ENCODE measurements at places on chromosomes 7 and 10.

DNA sequence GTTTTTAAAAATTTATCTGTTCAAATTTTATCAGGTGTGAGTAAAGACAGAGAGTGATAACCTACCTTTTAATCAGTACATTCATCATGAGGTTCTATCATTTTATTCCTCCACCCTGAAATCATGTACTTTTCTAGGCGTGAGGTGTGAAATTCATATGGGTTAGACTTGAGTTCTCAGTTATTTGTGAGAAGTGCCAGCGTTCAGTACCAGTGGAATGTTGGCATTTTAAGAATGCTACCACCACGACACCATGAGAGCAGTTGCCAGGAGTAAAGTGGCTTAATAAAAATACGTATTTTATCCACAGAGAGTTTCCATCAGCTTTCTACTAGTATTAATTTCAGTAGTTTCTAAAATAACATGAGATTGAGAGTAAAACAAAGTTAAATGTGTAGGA, 104.1 kb upstream of the FERD3L start:
- no peak for DNase-seq

DNA sequence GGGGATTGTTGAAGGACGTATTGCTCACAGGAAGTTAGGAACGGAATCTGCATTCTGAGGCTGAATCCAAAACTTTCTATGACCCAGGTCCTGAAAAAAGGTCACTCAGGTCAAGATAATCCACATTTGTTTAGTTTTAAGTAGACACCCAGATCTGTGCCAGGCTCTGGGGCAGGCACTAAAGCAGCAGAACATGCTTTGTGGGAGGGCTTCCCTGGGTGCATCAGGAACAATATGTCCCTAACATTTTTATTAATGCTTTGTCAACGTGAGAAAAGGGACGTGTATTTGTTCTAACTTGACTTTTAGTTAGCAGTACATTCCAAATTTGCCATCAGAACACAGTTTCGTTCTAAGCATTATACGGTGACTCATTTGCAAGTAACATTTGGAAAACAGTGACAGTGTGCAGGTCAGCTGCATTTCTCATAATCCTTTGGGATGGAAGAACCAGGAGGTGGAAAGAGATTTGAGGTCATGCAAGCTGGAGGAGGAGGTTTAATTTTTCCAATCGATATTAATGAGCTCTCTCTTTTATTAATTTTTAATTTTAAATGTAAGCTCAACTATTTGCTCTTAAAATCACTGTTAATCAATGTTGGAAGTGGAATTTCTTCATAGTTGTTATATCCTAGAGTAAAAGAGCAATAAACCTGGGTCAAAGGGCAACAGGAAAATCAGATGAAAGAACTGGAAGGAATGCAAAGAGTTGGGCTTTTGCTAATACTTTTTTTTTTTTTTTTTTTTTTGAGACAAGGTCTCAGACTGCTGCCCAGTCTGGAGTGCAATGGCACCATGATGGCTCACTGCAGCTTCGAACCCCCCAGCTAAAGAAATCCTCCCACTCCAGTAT, 35.0 kb downstream of the TAS2R41 start:
- no peak for DNase-seq

- no peak for DNase-seq
Observed at GRCh38 chr10:129021594-129022304, 445.3 kb upstream of the MGMT start.

DNA sequence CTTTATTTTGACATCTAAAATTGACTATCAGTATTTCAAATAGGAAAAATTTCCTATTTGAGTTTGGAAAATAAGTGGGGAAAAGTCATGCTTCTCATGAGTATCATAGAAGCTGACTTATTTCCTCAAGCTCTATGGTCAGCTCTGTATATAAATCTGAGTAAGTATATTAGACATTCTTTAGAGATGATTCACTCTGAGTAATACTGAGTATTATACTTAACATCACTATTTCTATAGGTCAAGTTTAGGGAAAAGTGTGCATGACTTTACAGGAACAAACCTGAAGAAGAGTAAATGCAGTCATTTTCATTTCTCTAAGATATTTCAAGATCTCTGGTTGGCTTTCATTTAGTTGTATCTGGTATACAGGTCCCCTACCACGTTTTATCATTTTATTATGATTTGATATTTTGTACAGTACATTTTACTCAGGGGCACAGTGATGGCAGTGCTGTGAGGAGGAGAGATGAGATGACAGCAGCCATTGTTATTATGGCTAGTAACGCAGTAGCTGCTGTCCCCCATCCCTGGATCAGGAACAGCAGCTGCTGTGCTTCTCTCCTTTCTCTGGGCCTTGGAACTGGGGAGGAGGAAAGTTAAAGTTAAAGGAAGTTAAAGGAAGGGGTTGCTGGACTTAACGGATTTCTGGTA, 15.2 kb downstream of the SND1 start:
- no peak for DNase-seq

- DNase-seq = no peak
Observed at GRCh38 chr7:137943132-137943551, 58.7 kb downstream of the CREB3L2 start.

Data from stimulated activated CD4-positive, alpha-beta T cell treated with anti-CD3 and anti-CD28 coated beads, Interleukin-12 subunit alpha, Interleukin-12 subunit beta, amount 100 ng/mL, for 24 hours (primary cell).